ENCODE measurements at places on chromosomes 3 and 15.

DNA sequence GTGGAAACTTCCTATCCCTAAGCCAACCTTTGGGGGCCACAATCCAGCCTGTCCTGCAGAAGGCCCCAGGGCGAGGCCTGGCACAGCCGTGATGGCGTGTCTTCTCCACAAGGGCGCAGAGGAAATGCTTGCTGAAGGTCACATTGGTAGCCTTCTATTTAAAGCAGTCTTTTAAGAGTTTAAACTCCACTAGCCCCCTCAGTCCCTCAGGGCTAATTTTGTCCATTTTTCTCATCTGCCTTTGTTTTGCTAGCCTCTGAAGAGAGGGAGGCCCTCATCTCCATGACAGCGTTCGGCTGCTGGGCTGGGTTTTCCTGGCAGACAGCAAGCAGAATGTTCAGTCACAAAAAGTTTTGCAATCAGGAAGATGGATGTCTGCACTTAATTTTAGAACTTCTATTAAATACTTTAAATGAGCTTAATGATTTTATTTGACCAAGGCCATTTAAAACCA is 40.8 kb downstream of the RARB start:
- no peak for DNase-seq

DNA sequence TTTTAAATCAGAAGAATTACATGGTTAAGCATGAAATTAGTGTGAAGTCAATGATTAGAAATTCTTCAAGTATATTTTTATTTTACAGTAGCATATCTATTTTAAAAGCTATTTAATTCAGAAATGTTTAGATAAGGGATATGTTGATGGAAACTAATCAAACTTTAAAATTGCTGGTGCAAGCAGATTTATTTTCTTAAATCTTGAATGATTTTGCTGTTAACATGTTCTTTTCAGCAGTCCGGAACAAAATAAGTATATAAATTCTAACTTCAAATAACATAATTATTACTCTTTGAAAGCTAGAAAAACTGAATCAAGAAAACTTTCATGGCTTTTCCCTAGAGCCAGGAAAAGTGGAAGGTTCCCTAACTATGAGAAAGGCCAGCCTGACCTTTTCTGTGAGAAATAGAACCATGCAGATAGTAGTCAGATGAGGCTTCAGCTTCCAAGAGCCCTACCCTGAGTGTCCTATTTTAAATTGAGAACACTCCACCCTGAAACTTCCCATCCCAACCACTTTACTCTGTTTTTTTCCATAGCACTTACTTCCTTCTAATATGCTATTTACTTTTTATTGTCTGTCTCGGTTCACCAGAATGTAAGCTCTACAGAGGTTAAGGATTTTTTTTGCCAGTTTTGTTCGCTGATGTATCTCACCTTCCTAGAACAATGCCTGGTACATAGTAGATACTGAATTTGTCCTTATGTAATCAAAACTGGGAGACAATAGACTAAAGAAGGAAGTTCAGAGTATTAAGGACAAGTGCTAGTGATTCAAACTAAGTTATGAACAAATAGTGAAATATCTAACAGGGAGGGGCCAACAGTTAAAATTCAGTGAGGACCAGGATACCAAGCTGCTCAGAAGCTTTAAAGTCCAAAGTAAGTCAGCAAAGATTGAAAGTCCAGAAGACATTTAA is 66.8 kb downstream of the CD200R1L start:
- no peak for DNase-seq

- peak; percentile 87 for DNase-seq
Measured at GRCh38 chr3:149542375-149543312, 68.1 kb downstream of the TM4SF4 start.

- no peak for DNase-seq
Measured at GRCh38 chr3:24498391-24498790, 3.7 kb upstream of the THRB start.

DNA sequence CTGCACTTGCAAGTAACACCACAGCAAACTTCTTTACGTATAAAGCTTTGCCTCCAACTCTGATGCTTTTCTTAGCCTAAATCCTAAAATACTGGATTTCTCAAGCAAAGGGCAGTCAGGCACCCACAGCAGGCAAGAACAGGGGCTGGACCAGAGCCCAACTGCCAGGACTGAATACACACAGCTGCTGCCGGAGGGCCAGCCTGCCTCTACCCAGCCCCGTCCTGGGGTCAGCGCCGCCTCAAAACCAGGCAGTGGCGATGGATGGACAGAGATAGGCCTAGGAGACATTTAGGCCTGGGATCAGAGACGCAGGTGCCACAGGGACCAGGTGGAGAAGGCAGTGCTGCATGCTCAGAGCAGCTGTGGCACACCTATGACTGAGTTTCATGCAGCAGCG is 47.6 kb upstream of the SEC61A1 start:
- DNase-seq, result no peak

- DNase-seq, result peak; percentile 46
Measured at GRCh38 chr15:38398134-38398533, 55.8 kb upstream of the FAM98B start.

GRCh38 chr3:32835961-32836360 is 18.2 kb downstream of the TRIM71 start:
- no peak for DNase-seq

GRCh38 chr3:126941721-126942270 is 41.1 kb upstream of the PLXNA1 start:
- DNase-seq, result no peak
